ENCODE measurements at places on chromosomes 3 and 15. TPM values are rescaled to one million over a fixed set of nuclear protein-coding genes. Genes with fewer than 3 reads are reported as not detected.

Gene CYB561D2
- 19.8 TPM for total RNA-seq

Gene RARB
- total RNA-seq: not detected

DNA sequence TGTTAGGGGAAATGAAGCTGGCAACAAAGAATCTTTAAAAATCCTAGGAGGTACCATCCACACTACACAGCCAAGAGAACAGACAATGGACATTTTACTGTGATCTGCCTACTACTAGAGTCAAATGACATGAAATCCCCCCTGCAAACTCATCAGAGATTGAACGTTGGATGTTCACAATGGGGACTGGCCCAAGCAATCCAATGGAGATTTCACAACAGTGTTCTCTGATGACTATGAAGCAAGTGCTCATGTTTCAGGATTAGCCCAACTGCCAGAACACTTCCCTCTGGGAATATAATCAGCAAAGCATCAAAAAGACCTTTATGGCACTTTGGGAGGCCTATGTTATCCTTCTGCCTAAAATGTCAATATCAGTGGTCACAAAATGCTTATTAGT, 97.8 kb downstream of the IGSF11 start:
- DNase-seq: no peak
- no peaks in the 10 kb centered on the region for H3K36me3 ChIP-seq
- no peak overlapping the region for H3K27ac ChIP-seq
- no peaks in the 10 kb centered on the region for H3K4me1 ChIP-seq
- no peaks in the 10 kb centered on the region for H3K27me3 ChIP-seq

DNA sequence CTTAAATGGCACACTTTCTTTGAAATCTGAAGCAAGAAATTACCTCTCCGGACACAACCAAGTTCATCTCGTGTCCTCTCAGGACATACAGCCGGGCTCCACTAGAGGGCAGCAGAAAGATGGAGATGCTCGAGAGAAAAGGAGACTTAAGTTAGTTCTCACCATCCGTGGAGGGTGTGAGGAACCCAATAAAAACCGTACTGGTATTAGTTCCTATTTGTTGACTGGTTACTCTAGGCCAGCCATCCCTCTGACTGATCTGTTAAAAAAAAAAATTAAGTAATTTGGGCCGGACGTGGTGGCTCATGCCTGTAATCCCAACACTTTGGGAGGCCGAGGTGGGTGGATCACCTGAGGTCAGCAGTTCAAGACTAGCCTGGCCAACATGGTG, 7.9 kb upstream of the CYP11A1 start:
- H3K4me3 ChIP-seq: no peak overlapping the region
- peak; percentile 87 for DNase-seq
- H3K4me1 ChIP-seq: peaks cover 28% of the 10 kb centered on the region
- no peak overlapping the region for H3K27ac ChIP-seq
- no peaks in the 10 kb centered on the region for H3K36me3 ChIP-seq

DNA sequence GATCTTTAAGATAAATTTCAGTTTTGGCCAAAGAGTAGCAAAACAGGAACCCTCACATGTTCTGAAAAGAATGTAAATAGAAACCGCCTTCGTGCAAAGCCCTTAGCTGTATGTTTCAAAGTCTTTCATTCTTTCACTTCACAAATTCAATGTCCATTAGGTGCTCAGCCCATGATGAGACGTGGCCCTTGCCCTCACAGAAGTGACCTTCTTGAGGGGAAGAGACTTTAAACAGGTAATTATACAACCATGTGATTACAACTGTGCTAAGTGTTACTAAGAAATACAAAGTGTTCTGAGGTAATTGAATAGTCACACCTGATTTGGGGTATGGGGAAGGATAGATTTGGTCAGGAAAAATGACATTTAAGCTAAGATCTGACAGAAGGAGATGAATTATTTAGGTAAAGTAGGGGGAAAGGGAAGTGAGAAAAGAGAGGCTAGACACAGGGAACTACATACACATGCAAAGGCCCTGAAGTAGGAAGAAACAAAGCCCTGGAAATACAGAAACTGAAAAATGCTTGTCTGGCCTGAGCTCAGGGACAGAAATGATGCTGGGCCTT, 19.6 kb downstream of the HSPBAP1 start:
- no peaks in the 10 kb centered on the region for H3K4me1 ChIP-seq
- no peak overlapping the region for H3K27ac ChIP-seq
- no peaks in the 10 kb centered on the region for H3K27me3 ChIP-seq
- peaks cover 8% of the 10 kb centered on the region for H3K36me3 ChIP-seq
- H3K4me3 ChIP-seq: no peak overlapping the region

GRCh38 chr3:187264021-187264420, 27.5 kb downstream of the MASP1 start:
- no peaks in the 10 kb centered on the region for H3K27me3 ChIP-seq
- no peak overlapping the region for H3K4me3 ChIP-seq
- DNase-seq: no peak
- H3K27ac ChIP-seq: no peak overlapping the region

DNA sequence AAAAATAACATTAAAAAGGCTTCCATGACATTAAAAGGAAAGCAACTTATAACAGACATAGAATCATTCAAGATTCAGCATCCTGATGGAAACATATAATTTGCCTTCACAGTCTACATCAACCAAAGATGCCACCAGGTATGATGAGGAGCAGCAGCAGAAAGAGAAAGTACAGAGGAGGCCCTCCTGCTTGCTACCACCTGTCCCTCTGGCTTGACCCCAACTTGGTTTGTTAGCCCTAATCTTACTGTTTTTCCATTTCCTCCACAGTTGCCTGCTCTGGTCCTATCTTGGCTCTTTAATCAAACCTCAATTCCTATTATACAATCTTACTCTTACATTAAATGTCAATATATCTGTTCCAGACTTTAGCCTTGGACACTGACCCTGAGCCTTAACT, 171.3 kb downstream of the DPH6 start:
- no peaks in the 10 kb centered on the region for H3K4me1 ChIP-seq
- no peaks in the 10 kb centered on the region for H3K27me3 ChIP-seq
- no peak overlapping the region for H3K27ac ChIP-seq
- peaks cover 6% of the 10 kb centered on the region for H3K36me3 ChIP-seq

GRCh38 chr3:15310491-15311370, 21.7 kb downstream of the SH3BP5 start:
- peak; percentile 44 for DNase-seq
- H3K27ac ChIP-seq: no peak overlapping the region
- no peaks in the 10 kb centered on the region for H3K27me3 ChIP-seq
- H3K4me1 ChIP-seq: peaks cover 74% of the 10 kb centered on the region

DNA sequence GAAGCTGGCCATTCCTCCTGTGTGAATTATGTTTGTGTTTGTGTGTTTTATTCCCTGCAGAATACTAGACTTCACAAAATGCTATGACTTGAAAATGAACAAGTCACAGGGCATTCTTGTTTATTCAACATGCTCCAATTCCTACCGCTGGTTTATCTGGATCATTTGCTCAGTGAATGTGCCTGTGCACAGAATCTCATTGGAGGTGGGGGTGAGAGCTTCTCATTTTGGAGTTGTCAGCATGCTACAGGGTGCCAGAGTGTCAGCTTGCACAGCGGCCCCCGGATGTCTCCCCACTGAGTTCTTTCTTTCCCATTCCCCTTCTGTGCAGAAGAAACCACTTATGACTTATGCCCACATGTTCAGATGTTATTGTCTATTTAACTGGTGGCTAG, 428.7 kb downstream of the ROBO2 start:
- no peak for DNase-seq
- H3K36me3 ChIP-seq: no peaks in the 10 kb centered on the region
- no peaks in the 10 kb centered on the region for H3K4me1 ChIP-seq
- no peak overlapping the region for H3K27ac ChIP-seq
- H3K27me3 ChIP-seq: no peaks in the 10 kb centered on the region

All from CD4-positive, alpha-beta T cell (primary cell).